Right ventricle myocardium inferior (tissue), 1 donor: ENCODE measurements at places on chromosomes 7 and 10. TPM values are rescaled to one million over a fixed set of nuclear protein-coding genes. Genes with fewer than 3 reads are reported as not detected.

The KCND2 gene
- total RNA-seq, result not detected

The ASB10 gene
- total RNA-seq, result 41.4 TPM

The COL28A1 gene
- 5.6 TPM for total RNA-seq

The DUS4L gene
- 7.7 TPM for total RNA-seq

The NFE2L3 gene
- 1.4 TPM for total RNA-seq

The LIPJ gene
- not detected for total RNA-seq

The TMEM229A gene
- total RNA-seq, result not detected

The IL15RA gene
- total RNA-seq, result 11.6 TPM

The HGF gene
- 3.1 TPM for total RNA-seq

The IL6 gene
- 0.60 TPM for total RNA-seq

The ADCY1 gene
- total RNA-seq, result 5.9 TPM

The PHF14 gene
- 16.0 TPM for total RNA-seq

The RAB19 gene
- not detected for total RNA-seq

The SHTN1 gene
- total RNA-seq, result 3.7 TPM

The HTRA1 gene
- total RNA-seq, result 41.6 TPM

The SLC26A5 gene
- not detected for total RNA-seq

The MMP21 gene
- total RNA-seq, result not detected

The CALML3 gene
- not detected for total RNA-seq

The CTNNA3 gene
- 120 TPM for total RNA-seq

The HOXA3 gene
- total RNA-seq, result not detected

The ARID5B gene
- 14.0 TPM for total RNA-seq

The FXYD4 gene
- total RNA-seq, result not detected
